ENCODE measurements at places on chromosomes 1 and 21.
A peak's percentile ranks its signal among the peaks of the same experiment; 100 is the strongest.

GRCh38 chr1:205961991-205962820 lies 18.9 kb upstream of the SLC26A9 start:
- DNase-seq, result no peak

GRCh38 chr1:207336559-207337467 lies 15.3 kb downstream of the CD55 start:
- no peak for DNase-seq

- peak; percentile 25 for DNase-seq
These were observed 115.7 kb downstream of the KCNJ6 start for GRCh38 chr21:37800456-37801061.

GRCh38 chr1:201128476-201128875 lies 1.5 kb upstream of the ASCL5 start:
- no peak for DNase-seq

GRCh38 chr1:26378088-26378878 lies 5.7 kb upstream of the ZNF683 start:
- DNase-seq, result peak; percentile 96

DNA sequence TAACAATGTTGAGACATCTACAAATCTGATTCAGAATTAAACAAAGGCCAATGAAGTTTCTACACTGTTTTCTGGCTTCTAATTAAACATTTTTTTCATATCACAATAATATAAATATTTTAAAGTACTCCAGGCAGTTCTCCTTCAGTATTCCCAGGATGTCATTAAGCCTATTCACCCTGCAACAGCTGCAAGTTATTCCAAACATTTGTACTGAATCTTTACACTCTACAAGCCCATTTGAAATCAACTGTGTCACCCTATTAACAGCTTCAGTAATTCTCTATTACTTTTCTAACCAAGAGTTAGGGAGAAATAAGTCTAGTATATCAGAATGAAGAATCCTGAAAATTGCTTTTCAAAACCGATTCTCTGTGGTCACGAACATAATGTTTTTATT lies 124.6 kb downstream of the OLFML2B start:
- no peak for DNase-seq

DNA sequence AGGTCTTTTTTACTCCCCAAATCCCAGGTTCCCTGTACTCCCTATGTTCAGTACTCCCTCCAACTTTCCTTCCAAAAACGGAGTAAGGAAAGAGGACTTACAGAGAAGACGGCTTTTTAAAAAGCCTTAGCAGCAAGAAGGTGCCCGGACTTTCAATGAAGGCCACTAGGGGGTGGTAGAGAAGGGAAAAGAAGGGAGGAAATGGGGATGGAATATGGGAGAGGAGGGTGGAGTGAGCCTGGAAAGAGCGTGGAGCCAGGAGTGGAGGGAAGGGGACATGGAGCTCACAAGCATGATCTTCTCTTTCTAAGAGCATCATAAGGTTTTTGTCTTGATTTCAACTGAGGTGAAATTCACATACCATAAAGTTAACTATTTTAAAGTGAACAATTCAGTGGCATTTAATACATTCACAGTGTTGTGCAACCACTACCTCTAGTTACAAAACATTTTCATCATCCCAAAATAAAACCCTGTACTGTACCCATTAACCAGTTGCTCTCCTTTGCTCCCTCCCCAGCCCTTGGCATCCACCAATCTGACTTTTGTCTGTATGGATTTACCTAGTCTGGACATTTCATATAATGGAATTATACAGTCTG lies 129.9 kb downstream of the ZNF281 start:
- DNase-seq, result peak; percentile 19

DNA sequence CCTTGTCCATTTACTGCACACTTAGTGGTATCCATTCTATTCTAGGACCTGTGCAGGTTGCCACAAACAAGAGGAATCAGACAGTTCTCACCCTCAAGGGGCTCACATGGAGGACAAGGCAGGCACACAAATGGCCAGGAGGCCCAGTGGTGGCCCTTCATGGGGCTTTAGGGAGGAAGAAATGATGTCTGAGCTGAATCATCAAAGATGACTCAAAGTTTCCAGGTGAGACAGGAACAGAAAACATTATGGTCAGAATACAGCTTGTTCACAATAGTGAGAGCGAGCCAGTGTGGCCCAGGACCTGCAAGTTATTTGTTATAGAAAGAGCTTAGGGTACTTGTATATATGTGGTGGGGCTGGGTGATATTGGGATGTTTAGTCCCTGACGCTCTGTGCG lies 26.4 kb downstream of the SHISAL2A start:
- DNase-seq, result no peak

DNA sequence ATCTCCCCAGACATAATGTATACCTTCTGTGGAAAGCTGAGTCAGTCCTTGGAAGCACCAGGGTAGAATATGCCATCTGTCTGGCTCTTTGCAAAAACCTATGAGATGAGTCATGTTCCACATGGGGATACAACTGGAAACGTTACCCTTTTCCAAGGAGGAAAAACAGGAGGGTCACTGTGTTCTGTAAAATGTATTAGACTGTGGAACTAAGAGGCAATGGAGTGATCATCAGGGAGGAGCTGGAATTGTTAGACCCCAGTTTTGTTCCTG lies 16.1 kb upstream of the PSMD4 start:
- DNase-seq, result no peak

DNA sequence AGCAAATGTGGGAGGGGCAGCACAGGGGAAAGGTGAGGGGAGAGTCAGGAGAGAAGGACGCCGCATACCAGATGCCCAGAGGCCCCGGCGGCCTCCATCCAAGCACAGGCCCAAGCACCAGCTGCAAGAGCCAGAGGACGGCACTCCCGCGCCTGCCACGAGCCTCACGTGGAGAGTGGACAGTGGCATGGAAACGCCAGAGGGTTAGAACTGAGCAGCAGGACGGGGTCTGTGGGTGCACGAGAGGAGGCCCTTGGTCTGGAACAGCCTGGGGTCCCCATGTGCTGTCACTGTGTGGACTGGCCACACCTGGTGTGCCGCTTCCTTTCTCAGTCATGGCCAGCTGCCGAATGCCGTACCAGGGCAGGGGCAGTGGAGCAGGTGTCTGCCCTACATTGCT lies 68.7 kb downstream of the AGPAT3 start:
- no peak for DNase-seq

DNA sequence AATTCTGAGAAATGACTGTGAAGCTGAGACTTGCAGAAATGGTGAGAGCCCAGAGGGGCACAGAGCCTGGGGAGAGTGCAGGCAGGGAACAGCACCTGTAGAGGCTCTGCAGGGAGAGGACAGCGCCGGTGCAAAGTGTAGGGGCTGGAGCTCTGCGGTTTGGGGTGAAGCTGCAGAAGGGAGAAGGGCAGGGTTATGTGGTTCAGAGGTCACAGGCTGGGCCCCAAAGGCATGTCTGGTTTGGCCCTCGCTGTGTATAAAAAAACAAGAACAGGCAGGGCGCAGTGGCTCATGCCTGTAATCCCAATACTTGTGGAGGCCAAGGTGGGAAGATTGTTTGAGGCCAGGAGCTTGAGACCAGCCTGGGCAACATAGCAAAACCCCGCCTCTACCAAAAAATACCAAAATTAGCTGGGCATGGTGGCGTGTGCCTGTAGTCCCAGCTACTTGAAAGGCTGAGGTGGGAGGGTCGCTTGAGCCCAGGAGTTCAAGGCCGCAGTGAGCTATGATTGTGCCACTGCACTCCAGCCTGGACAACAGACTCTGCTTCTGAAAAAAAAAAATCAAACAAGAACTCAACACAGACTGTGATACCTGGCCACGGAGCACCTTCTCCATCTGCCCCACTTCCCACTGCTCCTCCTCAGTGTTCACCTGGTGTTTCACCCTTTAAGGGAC lies 29.1 kb downstream of the SERINC2 start:
- DNase-seq, result no peak

DNA sequence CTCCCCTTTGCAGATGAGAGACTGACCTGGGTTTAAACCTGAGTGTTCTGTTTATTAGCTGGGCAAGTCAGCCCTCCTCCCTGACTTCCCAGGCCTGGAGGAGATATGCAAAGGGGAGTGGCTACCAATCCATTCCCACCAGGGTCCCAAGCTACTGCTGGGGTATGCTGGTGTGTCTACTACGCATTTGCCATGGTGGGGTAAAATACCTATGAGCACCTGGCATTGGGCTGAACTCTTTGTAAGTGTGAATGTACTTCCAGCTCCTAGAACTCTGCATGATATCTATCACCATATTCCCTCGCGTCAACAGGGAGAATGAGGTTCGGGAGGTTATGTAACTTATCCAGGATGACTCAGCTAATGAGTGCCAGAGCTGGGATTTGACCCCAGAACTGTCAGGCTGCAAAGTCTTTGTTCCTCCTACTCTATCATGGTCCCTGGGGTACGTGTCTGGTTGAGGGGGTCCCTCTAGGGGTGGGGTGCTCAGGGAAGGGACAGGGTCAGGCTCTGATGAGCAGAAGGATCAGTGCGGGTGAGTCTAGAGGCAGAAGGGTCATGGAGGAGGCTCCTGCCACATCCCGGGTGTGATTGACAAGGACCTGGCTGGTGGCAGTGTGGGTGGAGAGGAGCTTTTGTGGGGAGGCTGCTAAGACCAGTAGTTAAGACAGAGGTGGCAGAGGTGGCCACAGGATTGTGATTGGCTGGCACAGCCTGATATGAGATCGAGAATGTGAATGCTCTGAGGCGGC lies 16.7 kb downstream of the AMPD2 start:
- no peak for DNase-seq

DNA sequence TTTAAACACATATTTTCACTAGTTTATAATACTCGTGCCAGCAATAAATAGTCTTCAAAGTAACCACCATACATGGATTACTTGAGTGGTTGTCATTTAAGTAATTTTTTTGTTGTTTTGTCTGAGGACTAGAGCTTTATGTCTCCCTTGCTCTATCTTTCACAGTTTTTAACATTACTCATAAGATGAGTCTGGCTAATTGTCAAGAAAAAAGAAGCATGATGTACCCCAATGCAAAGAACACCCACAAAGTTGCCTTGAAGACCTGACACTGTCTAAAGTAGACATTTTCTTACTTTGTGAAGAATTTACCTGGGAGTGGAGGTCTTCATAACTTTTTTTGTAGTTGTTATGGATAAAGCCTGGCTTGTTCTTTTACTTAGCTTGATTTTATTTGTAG lies 210.4 kb upstream of the BRINP3 start:
- DNase-seq, result no peak

DNA sequence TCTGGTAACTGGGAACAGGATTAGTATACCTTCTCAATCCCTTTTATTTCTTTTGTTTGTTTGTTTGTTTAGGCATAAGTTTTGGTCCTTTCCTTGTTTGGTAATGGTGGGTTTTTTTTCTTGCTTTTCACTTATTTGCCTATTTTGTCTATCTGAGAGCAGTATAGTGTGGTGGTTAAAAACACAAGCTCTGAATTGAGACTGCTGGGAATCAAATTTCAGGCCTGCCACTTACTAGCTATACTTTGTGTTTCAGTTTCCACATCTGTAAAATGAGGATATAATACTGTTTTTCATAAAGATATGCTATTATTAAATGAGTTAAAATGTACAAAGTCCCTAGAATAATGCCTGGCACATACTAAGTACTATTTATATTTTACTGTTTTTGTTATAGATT lies 81.6 kb upstream of the IVNS1ABP start:
- DNase-seq, result no peak

- DNase-seq, result peak; percentile 44
These were observed 168.8 kb upstream of the B3GALT2 start for GRCh38 chr1:193355178-193355577.

DNA sequence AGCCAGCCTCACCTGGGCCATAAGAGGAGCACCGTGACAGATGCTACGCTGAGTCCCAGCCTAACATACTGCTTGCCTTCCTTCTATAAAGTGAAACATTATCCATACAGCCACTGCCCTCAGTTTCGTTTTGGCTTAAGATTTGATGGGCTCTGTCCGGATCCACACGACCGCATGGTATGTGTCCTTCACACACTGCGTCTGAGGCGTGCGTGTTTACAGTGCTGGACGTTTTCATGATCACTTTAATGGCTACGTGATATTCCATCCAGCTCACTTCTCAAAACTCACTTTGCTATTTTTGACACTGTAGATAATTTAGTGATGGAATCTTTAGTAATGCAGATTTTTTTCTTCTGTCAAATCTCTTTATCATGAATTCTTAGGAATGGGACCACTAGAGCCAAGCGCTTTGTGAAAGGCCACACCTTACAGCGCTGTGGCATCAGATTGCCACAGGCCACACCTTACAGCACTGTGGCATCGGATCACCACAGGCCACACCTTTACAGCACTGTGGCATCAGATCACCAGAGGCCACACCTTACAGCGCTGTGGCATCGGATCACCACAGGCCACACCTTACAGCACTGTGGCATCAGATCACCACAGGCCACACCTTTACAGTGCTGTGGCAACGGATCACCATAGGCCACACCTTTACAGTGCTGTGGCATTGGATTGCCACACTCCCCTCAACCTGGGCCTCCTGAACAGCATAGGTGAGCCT lies 47.1 kb downstream of the PRDM15 start:
- no peak for DNase-seq

- DNase-seq, result peak; percentile 91
These were observed 6.7 kb downstream of the NCDN start for GRCh38 chr1:35564037-35564883.

DNA sequence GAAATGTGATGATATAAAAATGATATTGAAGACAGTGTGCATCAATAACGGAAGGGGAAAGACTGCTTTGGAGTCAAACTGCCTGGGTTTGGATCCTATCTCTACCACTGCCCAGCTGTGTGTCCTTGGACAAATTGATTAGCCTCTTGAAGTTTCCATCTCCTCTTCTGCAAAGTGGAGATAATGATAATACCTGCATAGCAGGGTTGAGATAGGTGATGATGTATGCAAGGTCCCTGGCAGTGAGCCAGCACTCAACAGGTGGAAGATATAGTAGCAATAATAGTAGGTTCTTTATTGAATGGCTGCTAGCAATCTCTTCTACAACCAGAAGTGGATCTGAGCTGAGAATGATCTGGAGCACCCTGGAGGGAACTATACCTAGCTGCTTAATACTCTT lies 166.7 kb downstream of the MIS18A start:
- no peak for DNase-seq

DNA sequence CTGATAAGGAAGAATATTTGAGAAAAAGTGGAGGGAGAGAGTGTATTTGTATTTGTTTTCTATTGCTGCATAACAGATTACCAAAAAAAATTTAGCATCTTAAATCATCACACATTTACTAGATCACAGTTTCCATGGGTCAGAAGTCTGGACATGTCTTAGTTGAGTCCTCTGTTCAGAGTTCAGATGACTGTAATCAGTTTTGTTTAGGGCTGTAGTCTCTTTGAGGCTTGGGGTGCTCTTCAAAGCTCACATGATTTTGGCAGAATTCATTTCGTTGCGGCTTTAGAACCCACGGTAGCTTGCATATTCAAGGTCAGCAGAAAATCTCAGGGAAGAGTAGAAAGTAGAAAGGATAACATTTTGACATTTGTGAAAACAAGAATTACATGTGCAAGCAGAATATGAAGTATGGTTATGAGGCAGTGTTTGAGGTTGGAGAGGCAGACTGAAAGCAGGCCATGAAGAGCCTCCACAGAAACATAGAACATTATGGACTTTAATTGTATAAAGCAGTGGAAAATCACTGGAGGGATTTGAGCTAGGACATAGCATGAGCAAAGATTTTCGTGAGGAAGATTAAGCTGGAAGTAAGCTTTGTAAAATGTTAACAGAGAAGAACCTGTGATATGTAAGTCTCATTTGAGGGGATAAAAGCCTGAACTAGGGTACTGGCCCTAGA lies 110.6 kb upstream of the GPR52 start:
- DNase-seq, result no peak

- no peak for DNase-seq
These were observed 43.0 kb downstream of the ATP6V1G3 start for GRCh38 chr1:198497326-198498102.

- no peak for DNase-seq
These were observed 8.5 kb downstream of the SERTAD4 start for GRCh38 chr1:210241121-210241520.
